ENCODE measurements at places on chromosomes 13 and 19.

- no peak for DNase-seq
Observed at GRCh38 chr13:73933795-73934194, 200.4 kb downstream of the KLF12 start.

DNA sequence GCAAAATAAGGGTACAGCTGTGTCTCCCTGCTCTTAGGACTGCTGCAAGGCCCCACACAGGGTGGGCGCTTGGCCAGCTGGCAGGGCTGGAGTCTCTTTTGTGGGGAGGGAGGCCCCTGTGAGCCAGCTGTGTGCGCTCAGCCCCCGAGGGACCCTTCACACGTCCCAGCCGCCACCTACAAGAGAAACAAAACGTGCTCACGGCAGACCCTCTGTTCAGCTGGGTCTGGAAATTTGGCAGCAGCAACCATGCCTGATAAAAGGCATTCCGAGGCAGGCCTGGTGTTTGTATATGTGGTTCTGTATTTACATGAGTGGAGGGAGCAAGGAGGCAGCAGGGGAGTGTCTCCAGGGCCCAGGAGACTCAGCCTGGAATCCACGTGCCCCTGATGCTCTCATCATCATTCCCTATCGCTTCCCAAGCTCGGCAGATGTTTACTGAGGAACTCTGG lies 49.7 kb downstream of the CRTC1 start:
- no peak for DNase-seq

GRCh38 chr13:51717786-51718398 lies 86.1 kb downstream of the DHRS12 start:
- DNase-seq = no peak

GRCh38 chr19:40813182-40813581 lies 14.2 kb downstream of the EGLN2 start:
- DNase-seq = no peak

DNA sequence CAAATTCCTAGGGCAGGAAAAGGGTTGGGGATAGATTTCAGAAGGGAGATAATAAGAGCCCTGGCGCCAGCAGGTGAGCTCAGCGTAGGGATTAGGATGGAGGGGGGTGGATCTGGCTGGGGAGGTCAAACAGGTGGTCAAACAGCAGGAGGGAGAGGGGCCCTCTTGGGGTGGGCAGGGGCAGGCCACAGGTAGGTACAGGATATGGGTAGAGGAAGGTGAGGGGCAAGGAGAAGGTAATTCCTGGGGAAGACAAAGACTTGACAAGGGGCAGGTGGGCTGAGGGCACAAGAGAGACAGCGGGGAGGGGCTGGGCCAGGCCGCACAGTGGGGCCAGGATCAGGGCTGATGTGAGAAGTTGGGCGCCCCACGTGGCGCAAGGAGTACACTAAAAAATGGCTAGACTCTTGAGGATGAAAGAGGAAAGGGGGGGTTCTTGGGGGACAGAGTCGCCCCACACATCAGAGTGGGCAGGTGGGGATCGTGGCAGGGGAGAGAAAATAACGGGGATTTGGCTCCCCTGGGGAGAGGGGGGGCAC lies 713 bp downstream of the KRI1 start:
- DNase-seq = peak; percentile 44

GRCh38 chr19:4197625-4198466 lies 15.4 kb downstream of the ANKRD24 start:
- no peak for DNase-seq

GRCh38 chr19:15841875-15842569 lies 26.6 kb upstream of the OR10H1 start:
- DNase-seq = peak; percentile 9

GRCh38 chr13:112058519-112058873 lies 8.5 kb upstream of the SOX1 start:
- DNase-seq = no peak

DNA sequence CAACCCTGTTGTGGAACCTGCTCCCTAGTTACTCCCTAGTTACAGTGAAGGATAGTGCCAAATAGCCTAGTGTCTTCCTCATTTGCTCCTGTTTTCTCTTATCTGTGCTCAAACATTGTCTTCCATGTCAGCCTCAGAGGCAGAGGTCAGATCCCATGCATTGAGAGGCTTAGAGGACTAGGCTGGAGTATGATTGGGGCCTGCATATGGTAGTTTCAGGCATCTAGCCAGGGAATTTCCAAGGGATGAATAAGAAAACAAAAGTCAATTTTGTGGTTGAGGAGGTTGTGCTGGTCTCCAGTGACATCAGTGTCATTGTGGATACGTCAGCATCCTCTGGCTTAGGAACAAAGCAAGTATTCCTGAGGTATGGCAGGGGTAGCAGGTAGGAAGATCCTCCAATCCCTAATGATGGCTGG lies 9.4 kb downstream of the ZNF546 start:
- no peak for DNase-seq

- DNase-seq = no peak
Observed at GRCh38 chr13:38766799-38767198, 79.9 kb downstream of the FREM2 start.

GRCh38 chr13:48072304-48072703 lies 22.6 kb downstream of the MED4 start:
- DNase-seq = no peak

DNA sequence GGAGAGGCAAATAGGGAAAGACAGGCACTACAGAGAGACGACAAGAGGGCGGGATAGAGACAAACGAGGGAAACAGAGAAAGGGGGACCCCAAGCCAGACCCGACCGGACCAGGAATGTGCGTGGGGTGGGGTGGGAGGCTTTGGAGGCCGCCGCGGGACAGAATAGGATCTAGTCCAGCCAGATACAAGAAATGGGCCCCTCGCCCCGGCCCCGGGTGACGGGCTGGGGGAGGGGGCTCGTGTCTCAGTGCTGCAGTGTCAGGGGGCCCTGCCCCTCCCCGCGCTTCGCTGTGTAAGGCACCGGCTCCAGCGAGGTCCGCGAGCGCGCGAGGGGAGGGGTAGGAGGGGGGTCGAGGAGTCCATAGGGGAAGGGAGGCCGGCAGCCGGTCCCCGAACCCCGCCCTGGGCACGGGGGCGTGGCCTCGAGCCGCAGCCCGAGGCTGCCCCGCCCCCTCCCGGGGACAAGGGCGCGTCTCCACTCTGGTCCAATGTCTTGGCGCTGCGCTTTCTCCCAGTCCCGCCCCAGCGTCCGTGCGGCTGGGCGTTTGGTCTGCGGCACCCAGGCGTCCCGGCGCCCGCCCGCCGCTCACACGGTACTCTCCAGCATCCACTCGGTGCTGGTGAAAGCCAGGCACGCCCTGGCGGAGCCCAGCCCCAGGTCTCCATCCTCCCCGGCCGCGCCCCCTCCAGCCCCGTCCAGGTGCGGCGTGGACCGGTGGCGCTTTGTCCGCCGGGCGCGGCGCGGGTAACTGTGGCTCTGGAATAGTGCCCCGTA lies 11.0 kb downstream of the IFNL1 start:
- no peak for DNase-seq

- no peak for DNase-seq
Observed at GRCh38 chr13:35987572-35988513, 143.3 kb downstream of the DCLK1 start.

DNA sequence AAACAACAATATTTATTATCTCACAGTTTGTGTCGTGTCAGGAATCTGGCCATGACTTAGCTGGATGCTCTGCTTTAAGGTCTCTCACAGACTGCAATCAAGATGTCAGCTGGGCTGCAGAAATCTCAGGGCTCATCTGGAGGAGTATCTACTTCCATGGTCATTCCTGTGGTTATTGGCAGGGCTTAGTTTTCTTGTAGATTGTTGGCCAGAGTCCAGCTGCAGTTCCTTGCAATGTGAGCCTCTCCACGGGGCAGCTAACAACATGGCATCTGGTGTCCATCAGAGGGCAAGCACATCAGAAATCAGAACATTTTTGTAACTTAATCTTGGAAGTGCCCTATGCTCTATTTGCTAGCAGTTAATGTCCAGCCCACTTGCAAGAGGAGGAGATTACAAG lies 45.7 kb upstream of the TDRD3 start:
- DNase-seq = no peak

- no peak for DNase-seq
Observed at GRCh38 chr19:38706792-38707511, 37.3 kb downstream of the CAPN12 start.

- no peak for DNase-seq
Observed at GRCh38 chr19:4620675-4621074, 18.6 kb upstream of the TNFAIP8L1 start.

DNA sequence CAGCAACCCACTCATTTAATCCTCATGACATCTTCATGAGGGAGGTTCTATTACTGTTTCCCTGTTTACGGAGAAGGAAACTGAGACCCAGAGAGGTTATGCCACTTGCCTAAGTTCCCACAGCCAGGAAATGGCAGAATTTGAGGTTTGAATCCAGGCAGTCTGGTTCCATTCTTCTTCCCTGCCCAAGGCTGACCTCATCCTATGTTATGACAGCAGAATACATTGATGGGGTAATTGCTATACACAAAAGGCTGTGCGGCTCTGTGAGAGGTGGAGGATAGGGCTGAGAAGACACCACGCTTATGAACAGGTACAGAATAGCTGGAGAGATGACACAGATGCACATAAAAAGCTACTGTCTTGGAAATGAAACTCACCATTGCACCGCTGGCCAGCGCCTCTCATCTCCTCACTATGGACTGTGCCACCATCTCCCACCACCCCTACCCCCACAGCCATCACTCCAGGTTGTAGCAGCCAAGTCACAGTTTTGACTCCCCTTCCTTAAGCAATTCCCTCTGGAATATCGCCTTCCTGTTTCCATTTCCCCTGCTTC lies 11.5 kb downstream of the MAG start:
- no peak for DNase-seq

GRCh38 chr13:20812890-20813289 lies 39.1 kb upstream of the EEF1AKMT1 start:
- DNase-seq = no peak

DNA sequence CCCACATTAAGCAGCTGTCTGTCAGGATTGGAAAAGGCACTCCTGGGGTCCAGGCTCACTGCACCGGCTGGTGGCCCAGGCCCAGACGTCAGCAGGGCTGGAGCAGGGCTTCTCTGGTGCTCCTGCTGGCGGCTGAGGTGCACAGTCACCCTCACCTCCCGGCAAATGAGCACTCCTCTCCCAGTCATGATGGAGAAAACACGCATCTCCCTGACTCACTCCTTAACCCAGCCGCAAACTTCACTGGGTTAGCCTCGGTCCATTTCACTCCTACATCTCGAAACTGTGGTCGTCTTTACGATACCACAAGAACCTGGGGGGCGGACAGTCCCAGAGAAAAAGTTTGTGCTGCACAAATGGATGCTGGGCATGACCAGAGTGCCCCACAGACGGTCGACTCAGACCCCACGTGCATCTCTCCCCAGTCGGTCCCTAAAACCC lies 3.3 kb upstream of the RASA3 start:
- DNase-seq = no peak

DNA sequence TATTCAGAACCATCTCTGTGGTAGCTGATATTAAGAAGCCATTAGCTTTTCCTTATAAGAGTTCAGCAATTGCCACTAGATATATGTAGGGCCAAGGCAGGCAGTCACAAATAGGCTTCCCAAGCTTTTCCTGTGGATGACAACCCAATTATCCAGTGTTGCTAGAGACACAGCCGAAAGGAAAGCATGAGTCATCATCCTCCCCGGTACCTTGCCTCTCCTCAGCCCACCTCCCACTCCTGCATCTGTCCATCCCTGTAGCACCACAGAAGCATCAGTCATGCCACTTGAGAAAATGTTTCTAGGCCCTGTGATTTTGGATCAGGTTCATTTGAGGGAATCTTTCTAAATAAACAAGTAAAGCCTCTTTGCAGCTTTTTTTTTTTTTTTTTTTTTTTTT lies 204.3 kb downstream of the DNAJC15 start:
- DNase-seq = no peak

- DNase-seq = no peak
Observed at GRCh38 chr19:11264452-11265176, 2.3 kb upstream of the DOCK6 start.

DNA sequence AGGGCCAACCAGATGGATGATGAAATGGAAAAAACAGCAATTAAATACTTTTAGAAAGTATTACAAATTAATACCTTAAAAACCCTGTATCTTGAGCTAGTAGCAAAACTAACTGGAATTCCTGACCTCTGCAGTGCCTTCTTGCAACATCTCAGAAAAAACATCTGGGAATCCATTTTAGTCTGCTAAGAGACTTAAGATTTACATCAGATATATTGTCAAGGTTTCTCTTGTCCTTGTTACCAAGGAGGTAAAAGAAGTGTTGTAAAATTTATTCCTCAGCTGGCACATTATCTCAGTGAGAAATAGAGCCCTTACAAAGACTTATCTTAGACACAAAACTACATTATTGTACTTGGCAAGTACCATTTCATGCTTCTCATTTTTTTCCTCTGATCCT lies 18.5 kb downstream of the KCNRG start:
- DNase-seq = no peak

- no peak for DNase-seq
Observed at GRCh38 chr13:47420020-47420419, 523.2 kb upstream of the HTR2A start.

- DNase-seq = no peak
Observed at GRCh38 chr13:24574847-24575246, 62.3 kb upstream of the PARP4 start.

DNA sequence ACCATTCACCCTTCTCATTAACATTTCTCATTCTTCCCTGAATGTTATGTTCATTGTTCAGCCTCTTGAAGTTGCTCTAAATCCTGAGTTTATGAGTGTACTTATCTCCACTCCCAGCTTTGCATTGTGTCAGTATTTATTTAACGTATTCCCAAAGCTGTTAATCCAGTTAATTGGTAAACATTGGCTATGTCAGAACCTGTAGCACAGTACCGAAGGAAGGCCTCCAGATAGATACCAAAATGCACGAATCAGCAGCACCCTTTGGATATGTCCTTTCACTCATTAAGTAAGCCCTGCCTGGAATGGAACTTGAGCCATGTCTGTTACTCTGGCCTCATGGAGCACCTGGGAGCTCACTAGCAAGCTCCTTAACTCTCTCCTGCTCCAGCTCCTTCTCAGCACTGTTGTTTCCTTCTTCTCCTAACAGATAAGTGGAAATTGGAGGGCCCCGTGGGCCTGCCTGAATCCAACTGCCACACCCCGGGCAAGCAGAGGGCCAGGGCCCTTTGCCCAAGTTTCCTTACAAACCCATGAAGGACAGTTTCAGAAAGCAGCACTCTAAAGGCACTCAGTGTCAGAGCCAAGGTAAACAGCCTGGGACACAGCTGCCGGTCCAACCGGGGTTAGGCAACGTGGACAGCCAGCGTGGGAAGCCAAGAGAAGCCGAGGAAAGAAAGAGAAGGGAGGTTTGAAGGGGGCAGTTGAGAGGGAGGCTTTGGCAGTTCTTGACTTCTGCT lies 155.0 kb upstream of the SERP2 start:
- no peak for DNase-seq

- DNase-seq = no peak
Observed at GRCh38 chr13:35549481-35549880, 73.0 kb upstream of the MAB21L1 start.

- DNase-seq = no peak
Observed at GRCh38 chr19:46616631-46617322, 8.1 kb downstream of the PTGIR start.

GRCh38 chr13:76808927-76809326 lies 77.3 kb downstream of the KCTD12 start:
- no peak for DNase-seq
